ENCODE measurements at places on chromosomes 6 and 20. TPM values are rescaled to one million over a fixed set of nuclear protein-coding genes. Genes with fewer than 3 reads are reported as not detected.

DNA sequence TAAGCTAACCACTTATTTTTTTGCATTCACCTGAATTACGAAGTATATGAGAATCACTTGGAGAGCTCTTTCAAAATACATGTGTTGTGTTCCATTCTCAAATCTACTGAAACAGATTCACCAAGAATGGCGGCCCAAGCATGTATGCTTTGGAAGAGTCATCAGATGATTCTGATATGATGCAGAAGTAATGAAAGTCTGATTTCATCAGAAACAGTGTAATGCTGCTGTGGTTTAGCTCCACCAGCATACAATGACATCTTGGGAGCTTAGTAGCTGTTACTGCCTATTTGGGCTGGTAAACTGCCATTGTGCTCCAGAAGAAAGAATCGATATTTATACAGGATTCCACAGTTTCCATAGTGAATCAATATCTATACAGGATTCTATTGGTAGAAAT, 52.9 kb downstream of the UBR2 start:
- no peak for DNase-seq

RGS17 gene
- polyA plus RNA-seq = 0.75 TPM

- no peak for DNase-seq
Measured at GRCh38 chr20:2798095-2798805, 2.2 kb downstream of the CPXM1 start.

- peak; percentile 76 for DNase-seq
Measured at GRCh38 chr6:151071295-151071694, 168.5 kb upstream of the AKAP12 start.

DCBLD1 gene
- polyA plus RNA-seq = 7.2 TPM

DNA sequence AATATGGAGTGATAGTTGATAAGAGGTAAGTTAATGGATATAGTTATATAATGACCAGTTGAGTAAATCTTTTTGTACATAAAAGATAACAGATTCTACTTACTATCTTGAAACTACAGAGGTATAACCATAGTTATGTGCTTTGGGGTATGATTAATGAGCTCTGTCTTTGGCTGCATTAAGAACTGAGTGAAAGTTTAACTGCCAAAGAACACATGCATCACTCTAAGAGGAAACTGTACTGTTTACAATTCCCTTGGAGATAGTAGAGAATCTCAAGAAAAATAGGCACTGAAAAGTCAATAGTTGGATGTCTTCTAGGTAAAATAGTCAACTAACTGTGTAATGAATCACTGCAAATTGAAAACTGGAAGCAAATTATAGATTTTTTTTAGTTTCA, 1129.5 kb downstream of the EPHA7 start:
- DNase-seq = peak; percentile 24

- DNase-seq = no peak
Measured at GRCh38 chr6:49713346-49713745, at the start of gene CRISP2. CRISP2 (minus strand) TSS chr6:49713543; CDS start chr6:49709196, 4,347 bp downstream.

GRCh38 chr20:29302979-29303644, 1954.4 kb upstream of the DEFB115 start:
- no peak for DNase-seq

- peak; percentile 66 for DNase-seq
Measured at GRCh38 chr6:37182736-37183590, 13.0 kb downstream of the PIM1 start.

DNA sequence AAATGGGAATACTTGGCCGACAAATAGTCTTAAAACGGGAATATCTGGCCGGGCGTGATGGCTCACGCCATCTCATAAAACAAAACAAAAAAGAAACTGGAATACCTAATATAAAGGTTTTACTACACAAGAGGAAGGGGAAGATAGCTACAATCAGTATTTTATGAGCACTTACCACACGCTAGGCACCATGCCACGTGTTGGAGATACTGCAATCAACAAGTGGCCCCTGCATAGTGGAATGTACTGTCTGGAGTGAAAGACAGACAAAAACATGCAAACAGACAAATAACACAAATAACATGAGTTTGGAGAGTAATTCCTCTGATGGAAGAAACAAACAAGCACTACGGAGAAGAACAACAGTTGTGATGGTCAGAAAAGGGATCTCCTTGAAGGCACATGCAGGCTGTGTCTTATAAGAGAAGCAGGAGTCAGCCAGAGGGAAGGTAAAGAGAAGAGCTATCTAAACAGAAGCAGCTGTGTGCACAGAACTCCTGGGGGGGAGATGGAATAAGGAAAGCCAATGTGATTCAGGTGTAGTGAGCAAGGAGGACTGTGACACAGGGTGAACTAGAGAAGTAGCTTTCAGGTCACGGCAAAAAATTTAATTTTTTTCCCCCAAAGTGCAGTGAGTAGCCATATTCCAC, 39.1 kb upstream of the AKIRIN2 start:
- no peak for DNase-seq

GRCh38 chr6:88166493-88167351, 575 bp upstream of the CNR1 start:
- peak; percentile 9 for DNase-seq

GRCh38 chr6:91483415-91484105, 896.7 kb upstream of the MAP3K7 start:
- DNase-seq = peak; percentile 14

- DNase-seq = no peak
Measured at GRCh38 chr6:3288711-3289663, 30.2 kb downstream of the PSMG4 start.

- DNase-seq = no peak
Measured at GRCh38 chr20:6709910-6710595, 57.4 kb upstream of the BMP2 start.

Data from muscle of leg (tissue), 16 donors.